Activated CD8-positive, alpha-beta memory T cell treated with anti-CD3 and anti-CD28 coated beads, Interleukin-2, amount 10 ng/mL, durations not matched to agents 7 days and 5 days (primary cell): ENCODE measurements at places on chromosomes 12 and 14. TPM values are rescaled to one million over a fixed set of nuclear protein-coding genes. Genes with fewer than 3 reads are reported as not detected.

Gene TRPV4
- total RNA-seq: not detected

Gene KRT83
- total RNA-seq: not detected

Gene AKAP6
- total RNA-seq: 0.85 TPM

Gene RNF212B
- not detected for total RNA-seq

Gene NID2
- total RNA-seq: 0.21 TPM
